Occipital lobe (tissue), 3 donors: ENCODE measurements at places on chromosomes 16 and 17. TPM values are rescaled to one million over a fixed set of nuclear protein-coding genes. Genes with fewer than 3 reads are reported as not detected.

KCNH4 gene
- total RNA-seq, result 0.31 TPM

FOXJ1 gene
- 4.5 TPM for total RNA-seq

CNGB1 gene
- total RNA-seq, result not detected

HOXB5 gene
- not detected for total RNA-seq

MARVELD3 gene
- total RNA-seq, result 0.47 TPM

KRT27 gene
- total RNA-seq, result not detected

PAQR4 gene
- 19.7 TPM for total RNA-seq

CSH1 gene
- total RNA-seq, result not detected

DNA sequence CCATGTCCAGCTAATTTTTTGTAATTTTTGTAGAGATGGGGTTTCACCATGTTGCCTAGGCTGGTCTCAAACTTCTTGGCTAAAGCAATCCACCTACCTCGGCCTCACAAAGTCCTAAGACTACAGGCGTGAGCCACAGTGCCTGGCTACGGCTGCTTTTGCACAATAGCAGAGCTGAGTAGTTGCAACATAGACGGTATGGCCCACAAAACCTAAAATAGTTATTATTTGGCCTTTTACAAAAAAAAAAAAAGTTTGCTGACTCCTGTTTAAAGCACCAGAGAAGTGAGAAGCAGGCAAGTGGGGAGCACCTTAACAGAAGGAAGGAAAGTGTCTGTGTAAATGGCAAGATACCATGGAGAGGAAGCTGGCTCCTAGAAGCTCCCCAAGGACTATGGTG lies 5.3 kb upstream of the HSF5 start:
- no peak for DNase-seq

GRCh38 chr17:74424117-74424516 lies 7.8 kb upstream of the GPRC5C start:
- no peak for DNase-seq

DNA sequence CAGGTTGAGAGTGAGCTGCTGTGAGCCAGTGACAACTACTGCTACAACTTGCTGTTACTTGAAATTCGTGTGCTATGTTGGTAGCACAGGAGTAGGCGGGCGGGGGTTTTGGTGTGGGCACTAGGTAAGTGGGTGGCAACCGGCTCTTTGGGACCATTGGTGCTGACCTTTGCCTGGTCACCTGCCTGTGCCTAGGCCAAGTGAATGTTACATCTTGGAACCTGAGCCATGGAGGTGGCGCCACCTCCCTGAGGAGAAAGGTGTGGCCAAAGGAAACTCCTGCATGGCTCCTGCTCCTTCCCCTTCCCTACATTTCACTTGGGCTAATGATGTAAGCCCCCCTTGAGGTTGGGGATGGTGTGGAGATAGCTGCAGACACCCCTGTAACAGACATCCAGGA lies 25.4 kb upstream of the ARHGAP23 start:
- DNase-seq, result no peak

- no peak for DNase-seq
These were observed 6.1 kb downstream of the ATMIN start for GRCh38 chr16:81041696-81042095.

DNA sequence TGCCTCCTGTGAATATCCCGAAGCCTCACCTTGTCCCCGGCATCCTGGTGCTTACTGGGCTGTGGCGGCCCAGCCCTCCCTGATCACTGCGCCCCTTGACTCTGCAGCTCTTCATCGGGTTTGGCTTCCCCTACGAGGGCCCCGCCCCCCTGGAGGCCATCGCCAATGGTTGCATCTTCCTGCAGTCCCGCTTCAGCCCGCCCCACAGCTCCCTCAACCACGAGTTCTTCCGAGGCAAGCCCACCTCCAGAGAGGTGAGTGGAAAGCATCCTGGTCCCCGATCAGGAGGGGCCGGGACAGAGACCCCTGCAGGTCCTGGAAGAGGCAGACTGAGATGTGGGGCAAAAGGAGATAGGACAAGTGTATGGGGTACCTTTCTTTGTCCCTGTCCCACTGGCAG lies 72.1 kb downstream of the MGAT5B start:
- DNase-seq, result no peak

GRCh38 chr16:11474617-11475291 lies 112.0 kb downstream of the LITAF start:
- DNase-seq, result no peak

GRCh38 chr16:84245956-84246678 lies 6.3 kb upstream of the KCNG4 start:
- no peak for DNase-seq

GRCh38 chr17:27549251-27549893 lies 81.6 kb upstream of the LGALS9 start:
- no peak for DNase-seq

GRCh38 chr16:969508-970385 lies 1.0 kb downstream of the LMF1 start:
- no peak for DNase-seq

DNA sequence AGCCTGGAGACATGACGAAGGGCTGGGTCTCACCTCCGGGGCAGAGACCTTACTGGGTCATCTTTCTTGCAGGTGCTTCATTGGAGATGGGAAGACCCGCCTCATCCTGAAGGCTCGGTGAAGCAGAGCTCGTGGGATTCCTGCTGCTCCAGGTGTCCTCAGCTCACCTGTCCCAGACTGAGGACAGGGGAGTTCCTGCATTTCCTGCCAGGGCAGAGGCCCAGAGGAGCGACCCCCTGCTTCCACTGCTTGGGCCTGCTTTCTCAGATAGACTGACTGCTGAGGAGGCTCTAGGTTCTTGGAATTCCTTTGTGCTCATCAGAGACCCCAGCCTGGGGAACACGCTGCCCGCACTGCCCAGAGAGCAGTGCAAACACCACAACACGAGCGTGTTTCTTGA lies 11.6 kb downstream of the AQP8 start:
- DNase-seq, result no peak

DNA sequence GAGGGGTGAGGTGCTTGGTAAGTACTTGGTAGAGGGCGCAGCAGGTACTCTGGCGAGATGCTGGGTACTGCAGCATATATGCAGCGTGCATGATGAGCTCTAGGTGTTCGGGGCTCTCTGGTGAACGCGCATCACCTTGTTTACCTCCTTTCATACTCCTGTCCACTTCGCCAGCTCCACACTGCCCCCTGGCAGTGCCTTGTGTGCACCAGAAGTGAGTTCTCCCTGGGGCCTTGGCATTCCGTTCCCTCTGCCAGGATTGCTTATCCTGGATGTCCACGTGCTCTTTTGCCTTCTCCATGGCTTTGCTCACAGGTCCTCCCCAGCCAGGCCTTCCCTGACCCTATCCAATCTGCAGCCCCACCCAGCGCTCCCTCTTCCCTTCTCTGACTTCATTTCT lies 154.2 kb downstream of the MRM1 start:
- DNase-seq, result no peak

- DNase-seq, result no peak
These were observed 4.2 kb downstream of the ZNF843 start for GRCh38 chr16:31438414-31438813.

GRCh38 chr17:77280304-77281121 lies 139.7 kb downstream of the SEC14L1 start:
- no peak for DNase-seq
